CD14-positive monocyte (primary cell): ENCODE measurements at places on chromosomes 5 and 9. TPM values are rescaled to one million over a fixed set of nuclear protein-coding genes. Genes with fewer than 3 reads are reported as not detected.

GHR gene
- not detected in 2 replicates for polyA plus RNA-seq

HAND1 gene
- not detected for polyA plus RNA-seq

GRCh38 chr5:80921026-80921425, 39.1 kb upstream of the RASGRF2 start:
- DNase-seq, result no peak

GRCh38 chr5:171956887-171957495, 49.4 kb downstream of the FBXW11 start:
- no peak for DNase-seq

- no peak for DNase-seq
These were observed 12.6 kb downstream of the ZBTB5 start for GRCh38 chr9:37452611-37453010.

DNA sequence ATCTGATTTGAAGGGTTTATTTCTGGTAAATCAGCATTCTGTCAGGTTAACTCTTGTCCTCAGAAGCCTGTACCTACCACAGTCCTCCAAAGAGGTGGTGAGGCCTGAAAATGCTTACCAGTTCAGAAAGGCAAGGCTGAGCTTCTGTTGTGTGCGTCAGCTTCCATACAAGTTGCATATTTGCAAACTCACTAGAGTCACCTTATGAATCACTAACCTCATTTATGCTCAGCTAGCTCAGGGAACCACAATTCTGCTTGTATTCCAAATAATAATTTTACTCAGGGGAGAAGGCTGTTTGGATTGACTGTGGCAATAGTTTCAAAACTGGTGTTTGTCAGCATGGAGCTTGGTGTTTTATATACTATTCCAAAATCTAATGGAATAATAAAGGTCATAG, 355.1 kb upstream of the RFX3 start:
- DNase-seq, result no peak

DNA sequence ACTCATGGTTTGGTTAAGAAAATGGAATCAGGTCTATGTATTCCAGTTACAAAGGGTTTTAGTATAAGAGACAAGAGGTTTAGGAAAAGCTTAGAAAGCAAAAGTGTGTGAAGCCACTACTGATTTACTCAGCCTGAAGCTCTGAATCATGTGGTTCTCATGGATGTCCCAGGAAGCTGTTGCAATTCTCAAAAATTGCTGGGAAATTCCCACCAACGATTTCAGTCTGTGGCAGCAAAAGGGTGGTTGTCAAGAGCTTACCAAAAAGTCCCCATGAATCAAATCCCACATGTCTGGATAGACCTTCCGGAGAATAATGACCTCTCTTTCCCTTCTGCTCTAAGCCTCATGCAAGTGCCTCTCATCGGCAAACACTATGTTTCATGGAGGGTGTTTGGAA, 929.9 kb downstream of the TLE4 start:
- no peak for DNase-seq

DNA sequence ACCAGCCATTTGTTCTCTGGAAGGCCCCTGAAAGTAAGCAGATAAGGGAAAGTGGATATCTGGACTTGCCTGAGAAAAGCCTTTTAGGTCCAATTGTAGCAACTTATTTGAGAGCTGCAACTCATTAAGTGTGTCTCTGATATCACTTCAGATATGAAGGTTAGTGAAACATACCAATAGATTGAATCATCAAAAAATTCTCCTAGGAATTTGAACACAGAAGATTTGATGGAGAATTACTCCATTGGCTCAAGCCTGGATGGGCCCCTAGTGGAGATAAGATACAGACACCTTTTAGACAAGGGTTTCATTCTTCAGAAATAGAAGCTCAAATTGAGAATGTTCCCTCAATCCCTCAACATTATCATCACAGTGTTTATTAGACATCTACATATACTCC, 356.7 kb downstream of the NDUFS4 start:
- no peak for DNase-seq
